ENCODE measurements at places on chromosomes 4 and X.

- DNase-seq: no peak
These were observed 332.1 kb downstream of the PABPC4L start for GRCh38 chr4:133869486-133869885.

- no peak for DNase-seq
These were observed 24.5 kb downstream of the SH3RF1 start for GRCh38 chr4:169246279-169246678.

- no peak for DNase-seq
These were observed 21.1 kb downstream of the RASL11B start for GRCh38 chr4:52883183-52883621.

- no peak for DNase-seq
These were observed 909.0 kb downstream of the CENPC start for GRCh38 chr4:66636349-66636748.

- DNase-seq: no peak
These were observed 17.3 kb upstream of the C1GALT1C1 start for GRCh38 chrX:120647127-120647526.

Data from RCC 7860 (cell line).